ENCODE measurements at places on chromosomes 12 and 14.

GRCh38 chr12:51959211-51959610 is 7.7 kb downstream of the ACVR1B start:
- DNase-seq, result no peak

DNA sequence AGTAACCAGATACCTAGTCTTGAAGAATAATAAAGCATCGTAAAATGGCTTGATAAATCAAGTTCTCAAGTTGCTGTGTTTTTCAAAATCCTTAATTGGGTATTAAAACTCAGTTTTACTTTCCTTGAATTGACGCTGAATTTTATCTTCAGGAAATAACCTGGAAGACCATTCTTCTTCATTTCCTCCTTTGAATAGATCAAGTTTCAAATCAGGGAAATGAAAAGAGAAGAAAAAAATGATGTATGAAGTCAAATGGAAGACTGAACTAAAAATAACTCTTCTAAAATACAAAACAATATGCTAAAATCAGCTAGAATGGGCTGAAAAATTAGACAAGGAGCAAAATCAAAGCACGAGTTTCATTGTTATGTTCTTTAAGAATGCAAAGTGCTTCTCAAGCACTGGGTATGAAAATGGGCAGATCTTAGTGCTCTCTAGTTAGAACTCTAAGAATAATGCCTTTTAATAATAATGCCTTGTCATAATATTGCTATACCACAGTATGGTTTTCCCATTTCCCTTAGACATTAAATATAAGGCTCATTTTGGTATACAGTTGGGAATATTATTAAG is 54.6 kb upstream of the CLEC14A start:
- no peak for DNase-seq

DNA sequence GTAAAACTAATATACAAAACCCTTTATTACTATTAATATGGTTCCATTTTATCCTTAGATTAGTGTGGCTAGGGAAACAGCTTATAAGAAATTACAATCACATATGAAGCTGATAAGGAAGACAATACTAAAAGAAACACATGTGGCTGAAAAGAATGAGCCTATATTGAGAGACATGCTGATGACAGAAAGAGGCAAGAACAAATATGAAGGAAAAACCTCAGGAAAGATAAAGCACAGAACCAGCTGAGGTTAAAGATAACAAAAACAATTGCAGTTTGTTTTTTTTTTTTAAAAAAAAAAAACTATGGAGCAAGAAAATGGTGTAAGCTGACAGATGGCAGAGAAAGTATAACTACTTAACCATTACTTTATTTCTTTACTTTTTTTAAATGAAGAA is 69.2 kb upstream of the OSBPL8 start:
- no peak for DNase-seq

- DNase-seq, result peak; percentile 22
Measured at GRCh38 chr12:122527478-122527944, 462 bp downstream of the KNTC1 start.

DNA sequence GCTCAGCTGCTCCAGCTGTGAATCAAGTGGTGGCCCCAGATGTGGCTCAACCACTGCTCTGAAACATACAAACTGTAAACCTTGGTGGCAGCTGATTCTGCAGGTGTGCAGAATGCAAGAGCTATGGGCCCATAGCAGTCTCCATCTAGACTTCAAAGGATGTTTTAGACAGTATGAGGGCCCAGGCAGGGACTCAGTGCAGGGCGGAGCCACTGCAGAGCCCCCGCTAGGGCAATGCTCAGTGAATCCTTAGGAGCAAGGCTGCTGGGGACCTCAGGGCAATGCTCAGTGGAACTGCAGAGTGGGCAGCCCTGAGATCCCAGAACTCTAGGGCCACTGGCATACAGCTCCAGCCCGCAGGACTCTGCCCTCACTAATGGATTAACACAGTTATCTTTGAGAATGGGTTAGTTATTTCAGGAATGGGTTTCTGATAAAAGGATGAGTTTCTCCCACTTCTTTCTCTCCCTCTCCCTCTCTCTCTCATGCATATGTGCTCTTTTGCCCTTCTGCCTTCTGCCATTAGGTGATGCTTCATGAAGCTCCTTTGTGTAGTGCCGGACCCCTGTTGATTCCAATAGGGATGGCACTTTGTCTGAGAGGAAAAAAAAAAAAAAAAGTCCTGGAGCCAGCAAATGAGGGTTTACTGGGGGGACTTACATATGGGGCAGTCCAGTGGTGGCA is 48.4 kb upstream of the JDP2 start:
- DNase-seq, result no peak

Data from CD4-positive, alpha-beta T cell treated with Interleukin-12 subunit alpha and Interleukin-12 subunit beta, for 1 hour (primary cell).